ENCODE measurements at places on chromosomes 6 and 20.

DNA sequence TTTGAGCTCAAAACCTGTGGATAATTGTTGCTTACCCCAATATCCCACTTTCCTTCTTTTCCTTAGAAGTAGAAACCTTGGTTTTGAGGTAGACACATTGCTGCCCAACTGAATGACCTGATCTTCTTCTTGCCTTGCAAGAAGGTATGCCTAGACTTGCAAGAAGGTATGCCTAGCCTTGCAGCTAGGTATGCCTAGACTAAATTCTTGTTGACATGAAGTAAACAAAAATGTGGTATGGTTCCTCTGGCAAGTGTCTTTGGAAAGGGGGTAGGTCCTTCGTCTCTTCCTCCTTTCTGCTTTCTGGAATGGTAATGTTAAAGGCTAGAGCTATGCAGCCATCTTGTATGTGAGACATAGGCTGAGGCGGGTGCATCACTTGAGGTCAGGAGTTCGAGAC is 129.2 kb downstream of the GMPR start:
- DNase-seq = no peak

- no peak for DNase-seq
Observed at GRCh38 chr6:117253785-117254184, 11.6 kb upstream of the VGLL2 start.

DNA sequence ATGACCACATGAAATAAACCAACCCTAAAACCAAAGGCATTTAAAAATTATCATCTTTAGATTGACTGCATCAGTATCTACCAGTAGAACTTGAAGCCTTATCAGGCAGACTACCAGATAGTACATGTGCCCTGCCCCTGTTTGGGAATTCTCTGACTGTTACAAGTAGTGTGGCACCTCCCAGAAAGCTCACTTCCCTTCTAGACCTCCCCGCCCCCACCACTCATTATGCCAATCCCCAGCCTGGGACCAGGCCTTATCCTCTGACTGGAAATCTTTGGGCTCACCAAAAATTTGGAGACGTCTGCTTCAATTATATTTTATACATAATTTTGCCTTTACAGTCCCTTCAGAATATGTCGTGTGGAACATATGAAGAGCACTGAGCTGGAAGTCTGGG is 155.6 kb downstream of the TFAP2B start:
- DNase-seq = no peak

- DNase-seq = no peak
Observed at GRCh38 chr6:133740218-133740617, 148.7 kb upstream of the TCF21 start.

- DNase-seq = no peak
Observed at GRCh38 chr20:1317545-1318255, 11.2 kb downstream of the SDCBP2 start.

DNA sequence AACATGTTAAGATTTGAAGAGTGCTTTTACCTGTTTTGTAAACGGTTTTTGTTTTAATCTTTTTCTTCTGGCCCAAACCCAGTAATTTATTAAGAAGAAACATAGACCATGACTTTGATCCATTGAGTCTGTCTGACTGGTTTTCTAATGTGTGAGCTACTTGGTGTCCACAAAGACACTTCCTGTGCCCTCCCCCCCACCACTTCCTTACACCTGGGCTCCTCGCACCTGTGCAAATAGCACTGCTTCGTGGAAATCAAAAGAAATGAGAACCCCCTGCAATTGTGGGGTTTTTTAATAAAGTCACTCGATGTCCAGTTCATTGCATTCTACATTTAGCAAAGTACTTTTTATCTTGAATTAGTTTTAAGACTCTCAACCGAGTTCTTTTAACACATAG is 65.5 kb downstream of the SMOC2 start:
- DNase-seq = peak; percentile 47

DNA sequence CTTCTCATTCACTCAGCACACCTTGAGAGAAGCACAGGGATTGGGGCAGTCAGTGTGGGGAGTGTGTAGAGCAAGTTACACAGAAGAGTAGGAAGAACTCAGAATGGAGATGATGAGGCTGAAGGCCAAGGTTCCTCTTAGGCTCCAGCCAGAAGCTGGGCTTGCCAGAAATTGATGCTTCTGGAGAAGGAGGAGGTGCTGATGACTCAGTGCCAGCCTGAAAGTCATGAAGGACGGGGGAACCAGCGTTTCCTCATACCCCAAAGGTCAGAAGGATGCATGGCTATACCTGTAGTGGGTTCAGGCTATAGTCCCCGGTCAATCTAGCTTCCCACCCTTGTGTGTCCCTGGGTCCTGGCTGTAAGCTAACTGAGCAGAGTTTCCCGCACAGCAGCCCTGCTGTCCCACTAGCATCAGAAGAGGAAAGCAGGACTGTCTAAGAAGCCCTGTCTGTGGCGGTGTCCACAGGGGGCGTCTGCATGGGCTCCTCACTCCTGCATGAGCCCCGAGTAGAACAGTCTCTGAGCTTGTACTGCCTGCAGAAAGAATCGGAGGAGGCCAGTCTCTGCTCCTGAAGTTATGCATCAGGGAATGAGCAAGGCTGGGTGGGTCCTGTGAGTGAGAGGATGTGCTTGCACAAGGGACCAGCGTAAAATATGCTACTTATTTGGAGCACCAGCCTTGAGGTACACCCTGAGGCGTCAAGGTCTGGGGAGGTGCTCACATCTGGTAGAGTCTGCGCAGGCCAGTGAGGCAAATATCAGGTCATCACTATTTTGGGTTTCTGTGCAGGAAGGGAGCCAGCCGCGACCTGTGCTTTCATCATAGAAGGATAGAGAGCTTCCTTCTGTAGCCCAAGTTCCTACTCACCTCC is 148.5 kb downstream of the MRPL14 start:
- no peak for DNase-seq

GRCh38 chr6:166498661-166499349 is 87.7 kb downstream of the RAMACL start:
- DNase-seq = no peak

- no peak for DNase-seq
Observed at GRCh38 chr6:25553502-25553901, 98.5 kb upstream of the SCGN start.

- DNase-seq = no peak
Observed at GRCh38 chr6:11428371-11428770, 109.2 kb upstream of the TMEM170B start.

DNA sequence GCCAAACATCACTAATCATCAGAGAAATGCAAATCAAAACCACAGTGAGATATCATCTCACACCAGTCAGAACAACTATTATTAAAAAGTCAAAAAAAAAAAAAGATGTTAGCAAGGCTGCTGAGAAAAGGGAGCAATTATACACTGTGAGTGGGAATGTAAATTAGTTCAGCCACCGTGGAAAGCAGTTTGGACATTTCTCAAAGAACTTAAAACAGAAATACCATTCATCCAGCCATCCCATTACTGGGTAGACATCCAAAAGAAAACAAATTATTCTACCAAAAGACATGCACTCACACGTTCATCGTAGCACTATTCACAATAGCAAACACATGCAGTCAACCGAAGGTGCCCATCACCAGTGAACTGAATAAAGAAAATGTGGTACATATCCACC is 213.9 kb downstream of the TTLL2 start:
- no peak for DNase-seq

- no peak for DNase-seq
Observed at GRCh38 chr6:163579111-163579879, 164.8 kb downstream of the QKI start.

DNA sequence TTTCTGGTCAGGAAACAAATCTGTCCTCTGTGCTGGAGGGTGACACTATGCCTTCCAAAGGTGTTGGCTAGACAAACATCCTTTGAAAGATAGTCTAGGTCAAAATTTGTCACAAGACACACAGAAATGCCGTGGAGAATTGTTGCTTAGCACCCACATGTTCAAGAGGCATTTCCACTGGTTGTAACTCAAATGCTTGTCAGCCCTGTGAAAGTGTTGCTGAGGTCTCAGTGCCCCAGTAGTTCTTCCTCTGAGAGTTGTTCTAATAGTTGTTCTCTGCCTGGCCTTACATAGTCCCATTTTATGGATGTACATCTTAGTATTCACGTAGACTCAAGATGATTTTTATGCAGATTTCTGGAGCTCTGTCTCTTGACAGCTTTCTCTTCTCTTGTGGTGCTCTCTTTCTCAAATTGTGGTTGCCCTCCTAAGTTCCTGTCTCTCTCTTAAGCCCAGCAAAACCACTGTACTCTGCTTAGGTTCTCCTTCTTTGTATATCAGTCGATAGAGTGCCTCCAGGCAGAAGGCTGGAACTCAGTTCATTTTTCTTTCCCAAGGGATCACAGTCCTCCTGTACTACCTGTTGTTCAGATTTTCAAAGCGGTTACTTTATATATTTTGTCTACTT is 39.5 kb upstream of the REV3L start:
- no peak for DNase-seq

DNA sequence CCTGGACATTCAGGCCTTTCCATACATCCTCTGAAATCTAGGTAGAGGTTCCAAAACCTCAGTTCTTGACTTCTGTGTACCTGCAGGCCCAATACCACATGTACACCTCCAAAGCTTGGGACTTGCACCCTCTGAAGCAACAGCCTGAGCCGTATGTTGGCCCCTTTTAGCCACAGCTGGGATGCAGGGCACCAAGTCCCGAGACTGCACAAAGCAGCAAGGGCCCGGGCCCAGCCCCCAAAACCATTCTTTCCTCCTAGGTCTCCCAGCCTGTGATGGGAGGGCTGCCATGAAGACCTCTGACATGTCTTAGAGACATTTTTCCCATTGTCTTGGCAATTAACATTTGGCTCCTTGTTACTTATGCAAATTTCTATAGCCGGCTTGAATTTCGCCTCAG is 107.4 kb upstream of the FRMD1 start:
- DNase-seq = no peak
